Fibroblast of the conjunctiva (primary cell): ENCODE measurements at places on chromosomes 3 and 15.

DNA sequence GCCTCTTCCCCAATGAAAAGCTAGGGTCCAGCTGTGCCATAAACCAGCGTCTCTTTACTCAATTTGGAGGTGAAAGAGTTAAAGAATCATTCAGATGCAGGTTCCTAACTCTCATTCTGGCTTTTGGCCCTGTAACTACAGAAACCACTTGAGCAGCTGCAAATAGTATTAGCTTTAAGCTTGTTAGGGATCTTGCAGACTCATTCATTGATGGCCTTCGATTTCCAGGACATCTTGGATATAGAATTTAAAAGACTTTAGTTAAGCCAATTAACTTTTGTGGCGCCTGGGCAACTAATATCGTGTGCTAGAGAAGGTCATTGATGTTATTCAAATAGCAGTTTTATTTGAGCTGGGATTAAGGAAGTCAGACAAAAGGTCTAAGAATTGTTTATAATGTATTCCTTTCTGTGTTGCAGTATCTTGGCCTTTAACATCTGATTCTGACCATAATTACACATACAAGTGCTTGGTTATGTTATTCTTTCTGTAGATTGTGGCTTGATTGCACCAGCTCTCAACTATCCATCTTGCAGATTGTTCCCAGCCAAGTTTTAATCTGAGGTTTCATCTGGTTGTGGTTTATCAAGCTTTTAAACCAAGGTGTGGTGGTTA lies 185.3 kb downstream of the CACNA2D3 start:
- DNase-seq: no peak

DNA sequence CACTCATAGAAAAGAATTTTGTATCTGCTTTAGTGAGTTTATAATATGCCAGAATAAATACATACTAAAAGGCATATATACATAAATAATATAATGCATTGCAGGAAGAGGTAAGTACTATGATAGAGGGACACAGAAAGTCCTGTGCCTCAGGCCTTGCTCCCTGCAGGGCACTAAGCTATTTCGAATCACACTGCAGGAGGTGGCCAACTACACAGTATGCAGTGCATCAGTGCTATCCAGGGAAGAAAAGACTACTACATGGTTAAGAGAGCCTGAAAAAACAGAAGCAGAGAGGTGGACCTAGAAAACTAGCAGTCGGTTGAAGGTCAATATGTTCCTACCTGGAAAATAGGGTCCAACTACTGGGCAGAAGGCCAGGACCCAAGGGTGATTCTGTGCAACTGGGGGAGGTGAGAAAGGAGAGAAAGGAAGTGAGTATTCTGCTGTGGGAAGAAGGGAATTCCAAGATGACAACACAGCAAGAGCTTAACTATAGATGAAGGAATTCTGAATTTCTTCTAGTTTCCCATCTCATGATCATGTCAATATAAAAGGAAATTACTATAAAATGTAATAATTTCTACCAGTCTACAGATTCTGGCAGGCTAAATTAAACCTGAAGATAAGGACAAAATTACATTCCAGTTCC lies 218.0 kb downstream of the ZBTB20 start:
- no peak for DNase-seq

DNA sequence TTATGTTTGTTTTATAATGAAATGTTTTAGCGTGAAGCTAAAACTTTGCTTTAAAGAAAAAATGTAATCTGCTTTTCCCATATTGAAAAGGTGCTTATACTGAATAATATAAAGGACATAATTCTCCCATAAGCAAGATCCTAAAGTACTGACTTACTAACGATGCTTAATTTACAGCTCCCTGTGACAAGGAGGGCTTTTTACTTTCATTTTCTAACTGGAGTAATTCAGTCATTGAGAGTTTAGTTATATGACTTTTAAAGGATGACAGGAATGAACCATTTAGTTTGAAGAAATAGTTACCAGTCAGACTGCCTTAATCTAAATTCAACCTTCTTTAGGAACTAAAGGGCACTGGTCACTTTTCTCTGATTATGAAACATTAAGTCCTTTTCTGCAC lies 19.3 kb upstream of the ZPLD1 start:
- no peak for DNase-seq

DNA sequence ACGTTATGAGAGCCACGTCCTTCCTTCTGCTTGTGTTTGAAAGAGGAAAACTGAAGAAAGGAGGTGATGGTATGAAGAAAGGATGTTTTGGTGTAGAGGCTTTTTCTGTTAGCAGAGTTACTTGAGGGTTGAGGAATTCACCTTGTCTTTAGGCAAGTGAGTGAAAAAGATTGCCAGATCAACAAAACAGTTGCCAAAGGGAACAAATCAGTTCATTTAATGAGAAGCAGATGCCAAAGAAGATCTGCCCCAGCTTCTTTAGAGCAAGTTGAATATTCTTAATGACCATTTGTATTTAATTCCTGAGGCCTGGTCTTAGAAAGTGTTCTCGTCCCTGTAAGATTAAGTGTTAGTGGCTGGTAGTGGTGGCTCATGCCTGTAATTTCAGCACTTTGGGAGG lies 2.6 kb downstream of the CHCHD6 start:
- DNase-seq: peak; percentile 27

DNA sequence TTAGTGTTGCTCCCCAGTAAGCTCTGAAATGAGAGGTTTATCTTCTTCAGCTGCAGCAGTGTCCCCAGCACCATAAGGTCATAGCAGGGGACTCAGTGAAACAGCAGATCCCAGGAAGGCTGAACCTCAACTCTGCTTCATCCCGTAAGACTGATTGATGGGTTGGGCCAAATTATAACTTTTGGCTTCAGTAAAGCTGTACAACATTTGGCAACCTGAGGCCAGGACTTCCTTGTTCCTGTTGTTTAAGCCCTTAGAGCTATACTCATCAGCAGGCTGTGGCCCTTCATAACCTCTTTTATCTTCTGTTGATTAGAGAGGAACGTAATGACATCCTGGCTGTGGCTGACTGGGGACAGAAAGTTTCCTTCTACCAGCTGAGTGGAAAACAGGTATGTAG lies 29.0 kb downstream of the IFT122 start:
- no peak for DNase-seq

- DNase-seq: peak; percentile 75
Measured at GRCh38 chr3:24683633-24684384, 189.2 kb upstream of the THRB start.

DNA sequence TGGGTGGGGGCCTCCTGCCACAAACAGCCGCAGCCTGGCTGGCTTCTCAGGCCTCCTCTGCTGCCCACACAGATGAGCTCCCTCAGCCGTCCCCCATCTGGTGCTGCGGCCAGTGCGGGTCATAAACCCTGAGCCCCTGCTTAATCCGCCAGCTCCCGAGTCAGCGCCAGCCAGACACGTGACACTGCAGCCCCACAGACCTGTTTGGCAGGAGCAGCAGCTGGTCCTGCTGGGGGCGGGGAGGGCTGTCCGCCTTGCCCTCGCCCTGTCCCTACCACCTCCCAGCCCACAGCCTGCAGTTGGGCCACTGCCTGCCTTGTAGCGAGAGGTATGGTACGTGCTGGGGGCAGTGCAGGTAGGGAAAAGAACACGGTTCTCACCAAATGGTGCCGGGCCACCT lies 86.2 kb downstream of the IQSEC1 start:
- no peak for DNase-seq

DNA sequence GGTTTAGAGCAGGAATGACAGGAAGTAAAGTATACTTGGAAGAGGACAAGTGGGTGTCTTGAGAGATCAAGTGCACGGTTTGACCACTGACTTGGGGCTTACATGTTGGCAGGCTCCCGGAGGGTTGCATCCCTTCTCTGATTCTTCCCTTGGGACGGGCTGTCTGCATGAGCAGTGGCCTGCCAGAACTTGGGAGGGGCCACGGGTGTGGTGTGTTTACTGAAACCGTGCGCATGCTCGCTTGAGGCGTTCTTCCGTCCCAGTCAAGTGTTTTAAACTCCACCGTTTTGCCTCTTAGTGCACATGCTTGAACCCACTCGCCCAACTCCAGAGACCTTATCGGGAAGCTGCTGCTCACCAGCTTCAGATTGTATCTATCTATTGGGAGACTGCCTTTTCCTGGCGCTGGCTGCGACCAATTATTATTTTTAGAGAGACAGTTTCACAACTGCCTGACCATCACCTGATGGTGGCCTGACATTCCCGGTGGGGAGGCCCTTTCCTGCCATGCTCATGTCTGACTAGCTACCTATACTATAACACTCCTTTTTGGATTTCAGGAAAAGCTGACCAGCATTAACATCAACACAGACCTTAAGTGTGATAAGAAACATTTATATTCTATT lies 14.9 kb upstream of the C3orf22 start:
- no peak for DNase-seq
